ENCODE measurements at places on chromosomes 1 and 21. TPM values are rescaled to one million over a fixed set of nuclear protein-coding genes. Genes with fewer than 3 reads are reported as not detected.

Gene COL16A1
- total RNA-seq, result 39.8 TPM

Gene SYT2
- total RNA-seq, result not detected

Gene NBPF10
- total RNA-seq, result 0.30 TPM

Gene ANGPTL3
- total RNA-seq, result not detected

Gene ALX3
- not detected for total RNA-seq

Gene FCGR3A
- total RNA-seq, result not detected

Gene OR2L2
- not detected for total RNA-seq

Gene CDKN2C
- 33.9 TPM for total RNA-seq

Measured in bronchus fibroblast of lung (primary cell).